ENCODE measurements at places on chromosomes 7 and 10. TPM values are rescaled to one million over a fixed set of nuclear protein-coding genes. Genes with fewer than 3 reads are reported as not detected.
A peak's percentile ranks its signal among the peaks of the same experiment; 100 is the strongest.

GRCh38 chr7:127910670-127911069 is 120.6 kb downstream of the LRRC4 start:
- H3K4me1 ChIP-seq = peaks cover 11% of the 10 kb centered on the region
- no peak overlapping the region for H3K4me3 ChIP-seq
- DNase-seq = no peak
- no peaks in the 10 kb centered on the region for H3K27me3 ChIP-seq
- H3K36me3 ChIP-seq = no peaks in the 10 kb centered on the region

GRCh38 chr10:103888113-103888841 is 29.7 kb downstream of the STN1 start:
- peak overlapping the region; percentile 100 for H3K27ac ChIP-seq
- H3K4me3 ChIP-seq = no peak overlapping the region

DNA sequence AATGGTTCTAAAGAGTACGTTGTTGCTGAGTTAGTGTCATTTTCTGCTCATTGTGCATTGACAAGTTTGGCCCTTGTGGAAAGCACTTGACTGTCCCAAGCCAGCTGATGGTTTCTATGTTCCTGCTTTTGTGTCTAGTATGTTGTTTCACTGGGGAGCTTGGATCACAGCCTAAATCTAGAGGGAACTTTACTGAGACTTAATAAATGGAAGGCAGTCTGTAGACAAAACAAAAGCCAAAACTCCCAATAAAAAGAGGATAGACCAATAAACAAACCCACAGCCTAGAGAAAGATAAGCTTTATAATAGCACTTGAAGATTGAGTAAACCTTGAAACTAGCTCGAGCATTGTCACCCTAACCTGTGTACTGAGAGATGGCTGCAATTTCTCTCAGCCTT is 196.8 kb downstream of the ADRA2A start:
- H3K27me3 ChIP-seq = no peaks in the 10 kb centered on the region
- no peaks in the 10 kb centered on the region for H3K4me1 ChIP-seq
- DNase-seq = no peak
- no peak overlapping the region for H3K4me3 ChIP-seq
- H3K36me3 ChIP-seq = no peaks in the 10 kb centered on the region
- no peak overlapping the region for H3K27ac ChIP-seq

- peaks cover 60% of the 10 kb centered on the region for H3K4me1 ChIP-seq
- no peak overlapping the region for H3K4me3 ChIP-seq
- no peaks in the 10 kb centered on the region for H3K36me3 ChIP-seq
- no peaks in the 10 kb centered on the region for H3K27me3 ChIP-seq
Measured at GRCh38 chr7:116446212-116446855, 53.2 kb upstream of the CAV2 start.

GRCh38 chr10:25017154-25017590 is 760 bp downstream of the THNSL1 start:
- peak overlapping the region; percentile 70 for H3K4me3 ChIP-seq
- DNase-seq = peak; percentile 5
- H3K27ac ChIP-seq = peak overlapping the region; percentile 89
- H3K27me3 ChIP-seq = no peaks in the 10 kb centered on the region

DNA sequence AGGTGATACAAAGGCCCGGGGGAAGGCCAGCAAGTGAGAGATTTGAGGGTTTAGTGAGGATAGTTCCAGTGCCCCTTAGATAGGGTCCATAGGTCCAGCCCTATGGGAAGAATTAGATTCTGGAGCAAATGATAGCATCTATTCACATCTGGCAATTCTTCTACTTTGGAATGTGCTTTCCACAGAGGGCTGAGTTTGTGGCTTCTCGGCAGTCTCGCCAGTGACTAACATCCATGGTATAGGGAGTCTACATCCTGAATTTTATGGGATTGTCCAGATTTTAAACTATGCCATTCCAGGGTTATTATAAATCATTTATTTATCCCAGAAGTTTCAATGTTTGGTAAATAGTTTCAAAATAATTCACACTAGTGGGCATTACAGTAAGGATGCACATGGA is 207.3 kb upstream of the ADO start:
- H3K27me3 ChIP-seq = no peaks in the 10 kb centered on the region
- H3K27ac ChIP-seq = no peak overlapping the region
- no peaks in the 10 kb centered on the region for H3K36me3 ChIP-seq
- peaks cover 11% of the 10 kb centered on the region for H3K4me1 ChIP-seq
- DNase-seq = peak; percentile 92
- H3K4me3 ChIP-seq = no peak overlapping the region

GRCh38 chr10:21174715-21175495 is 277.8 kb upstream of the NEBL start:
- H3K27me3 ChIP-seq = no peaks in the 10 kb centered on the region
- DNase-seq = peak; percentile 50
- peak overlapping the region; percentile 91 for H3K4me3 ChIP-seq
- no peaks in the 10 kb centered on the region for H3K36me3 ChIP-seq
- peaks cover 34% of the 10 kb centered on the region for H3K4me1 ChIP-seq

GRCh38 chr7:209906-210305 is 17.5 kb downstream of the FAM20C start:
- peaks cover 8% of the 10 kb centered on the region for H3K4me1 ChIP-seq
- no peak for DNase-seq
- H3K27ac ChIP-seq = no peak overlapping the region
- H3K4me3 ChIP-seq = no peak overlapping the region
- no peaks in the 10 kb centered on the region for H3K36me3 ChIP-seq

DNA sequence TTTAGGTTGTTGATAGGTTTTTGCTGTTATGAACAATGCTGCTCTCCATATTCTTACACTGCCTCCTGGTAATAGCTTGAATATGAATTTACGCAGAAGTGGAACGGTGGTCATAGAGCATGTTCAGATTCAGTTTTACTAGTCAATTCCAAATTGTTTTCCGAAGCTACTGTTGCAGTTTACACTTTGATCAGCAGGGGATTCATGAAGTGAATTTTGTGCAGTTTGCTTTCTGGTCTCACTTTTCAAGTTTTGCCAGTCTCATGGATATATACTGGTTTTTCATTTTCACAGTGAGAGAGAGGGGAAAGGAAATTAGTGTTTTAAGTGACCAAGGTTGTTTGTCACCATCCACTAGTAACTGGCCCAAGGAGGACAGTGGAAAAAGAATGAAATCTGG is 171.3 kb downstream of the PRKCQ start:
- H3K27me3 ChIP-seq = peaks cover 15% of the 10 kb centered on the region
- DNase-seq = no peak
- H3K27ac ChIP-seq = no peak overlapping the region
- no peak overlapping the region for H3K4me3 ChIP-seq

GRCh38 chr7:75621124-75621523 is 117.6 kb downstream of the HIP1 start:
- no peaks in the 10 kb centered on the region for H3K4me1 ChIP-seq
- no peaks in the 10 kb centered on the region for H3K27me3 ChIP-seq
- DNase-seq = no peak
- H3K4me3 ChIP-seq = no peak overlapping the region
- H3K27ac ChIP-seq = no peak overlapping the region
- no peaks in the 10 kb centered on the region for H3K36me3 ChIP-seq

GRCh38 chr7:139328375-139328774 is 12.8 kb upstream of the FMC1 start:
- DNase-seq = peak; percentile 78
- H3K4me3 ChIP-seq = no peak overlapping the region
- H3K27ac ChIP-seq = no peak overlapping the region
- H3K4me1 ChIP-seq = no peaks in the 10 kb centered on the region
- no peaks in the 10 kb centered on the region for H3K36me3 ChIP-seq

DNA sequence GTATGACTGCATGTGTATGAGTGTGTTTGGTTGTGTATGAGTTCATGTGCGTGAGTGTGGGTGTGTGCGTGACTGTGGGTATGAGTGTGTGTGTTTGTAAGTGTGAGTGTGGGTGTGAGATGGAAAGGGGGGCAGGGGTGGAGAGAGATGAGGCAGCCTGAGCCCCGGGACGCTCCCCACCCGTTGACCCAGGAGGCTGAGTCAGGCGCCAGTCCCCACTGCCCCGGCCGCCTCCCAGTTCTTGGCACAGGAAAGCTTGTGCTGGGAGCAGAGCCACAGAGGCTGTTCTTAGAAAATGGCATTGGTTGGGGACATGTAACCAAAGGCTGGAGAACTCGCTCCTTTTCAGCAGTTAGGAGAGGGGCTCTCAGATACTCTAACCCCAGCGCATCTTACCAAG is 27.8 kb upstream of the NUB1 start:
- no peak overlapping the region for H3K27ac ChIP-seq
- peak; percentile 20 for DNase-seq
- H3K36me3 ChIP-seq = no peaks in the 10 kb centered on the region

DNA sequence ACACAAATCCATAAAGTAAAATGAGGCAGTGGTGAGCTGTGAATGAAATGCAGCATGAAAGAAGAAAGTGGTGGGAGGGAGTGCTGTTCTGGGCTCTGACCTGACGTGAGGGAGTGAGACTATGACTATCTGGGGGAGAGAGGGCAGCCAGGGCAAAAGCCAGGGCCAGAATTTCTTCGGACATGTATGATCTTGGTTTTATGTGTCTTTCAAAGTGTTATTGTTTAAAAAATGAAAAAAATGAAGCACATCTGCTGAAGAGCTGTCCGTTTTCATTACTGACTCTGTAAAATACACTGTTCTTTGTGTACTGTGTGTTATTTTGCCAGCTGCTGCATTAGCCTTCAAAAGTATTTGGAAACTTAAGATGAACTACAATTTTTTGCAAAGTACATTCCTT is 70.2 kb upstream of the KLF14 start:
- H3K4me3 ChIP-seq = no peak overlapping the region
- no peaks in the 10 kb centered on the region for H3K36me3 ChIP-seq
- H3K4me1 ChIP-seq = no peaks in the 10 kb centered on the region
- no peak overlapping the region for H3K27ac ChIP-seq

Gene PSMA2
- 69.7 TPM for total RNA-seq

Gene CRTAC1
- total RNA-seq = not detected

Gene ICA1
- 3.2 TPM for total RNA-seq

Gene SUV39H2
- 6.9 TPM for total RNA-seq

Gene PGAM2
- total RNA-seq = 0.35 TPM

Gene SND1
- total RNA-seq = 139 TPM

Gene PIK3AP1
- total RNA-seq = 3.7 TPM

Gene ACHE
- 1.3 TPM for total RNA-seq

Gene WIPF3
- 3.3 TPM for total RNA-seq

Gene PRLHR
- not detected for total RNA-seq

Data from PC-3 (cell line).